ENCODE measurements at places on chromosomes 2 and 18. TPM values are rescaled to one million over a fixed set of nuclear protein-coding genes. Genes with fewer than 3 reads are reported as not detected.

GKN2 gene
- total RNA-seq = not detected

GRCh38 chr2:212958757-212959295, 192.6 kb downstream of the IKZF2 start:
- no peak for DNase-seq

ATP6V1B1 gene
- not detected for total RNA-seq

DNA sequence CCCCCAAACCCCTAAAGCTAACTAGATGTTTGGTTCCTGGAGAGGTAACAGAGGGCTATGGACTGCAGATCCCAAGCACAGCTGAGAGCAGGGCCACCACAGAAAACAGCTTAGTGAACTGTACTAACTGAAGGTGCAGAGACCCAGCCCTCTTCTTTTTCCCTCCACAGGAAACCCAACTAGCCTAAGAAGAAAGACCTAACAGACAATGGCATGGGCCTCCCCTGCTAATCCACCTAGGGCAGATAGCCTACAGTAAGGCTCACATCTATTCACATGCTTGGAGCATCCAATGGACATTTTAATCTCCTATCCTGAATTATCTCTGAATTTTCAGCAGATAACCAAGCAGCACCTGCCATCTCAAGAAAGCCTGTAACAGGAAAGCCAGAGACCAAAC, 8.8 kb upstream of the FECH start:
- DNase-seq = no peak

DNA sequence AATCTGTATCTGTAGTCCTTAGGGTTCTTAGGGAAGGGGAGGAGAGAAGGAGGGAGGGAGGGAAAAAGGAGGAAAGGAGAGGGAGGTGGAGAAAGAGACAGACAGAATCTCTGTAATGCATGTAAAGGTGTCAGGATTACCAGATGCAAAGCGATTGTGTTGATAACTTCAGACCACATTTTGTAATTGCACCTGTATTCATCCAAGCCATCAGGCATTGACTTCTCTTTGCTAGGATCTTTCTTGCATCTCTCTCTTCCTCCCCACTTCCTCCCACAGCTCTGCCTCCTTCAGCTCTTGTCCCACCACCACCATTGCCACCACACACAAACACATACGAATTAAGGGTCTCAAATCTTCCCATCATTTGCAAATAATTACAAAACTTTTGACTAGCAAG, 91.4 kb downstream of the AOX1 start:
- DNase-seq = no peak

PAIP2B gene
- total RNA-seq = 5.0 TPM

C2orf81 gene
- 0.48 TPM for total RNA-seq

DNA sequence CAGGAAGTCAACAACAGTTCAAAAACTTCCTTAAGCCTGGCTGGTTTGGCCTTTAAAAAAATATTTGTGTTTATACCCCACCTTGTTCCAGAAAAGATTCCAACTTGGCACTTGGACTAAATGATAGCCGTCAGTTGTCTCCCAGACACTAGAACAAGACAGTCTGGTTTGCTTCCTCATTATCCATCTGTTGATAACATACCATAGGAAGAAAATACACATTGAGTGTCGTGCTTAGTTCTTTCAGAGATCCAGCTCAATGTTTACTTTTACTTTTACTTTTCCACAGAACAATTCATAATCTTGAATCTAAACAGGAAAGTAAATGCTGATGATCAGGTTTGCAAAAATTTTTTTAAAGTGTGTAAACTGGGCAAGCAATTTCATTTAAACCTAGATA, 2.4 kb upstream of the VPS54 start:
- no peak for DNase-seq

GRCh38 chr2:222861411-222862105, 722 bp downstream of the ACSL3 start:
- DNase-seq = no peak

DNA sequence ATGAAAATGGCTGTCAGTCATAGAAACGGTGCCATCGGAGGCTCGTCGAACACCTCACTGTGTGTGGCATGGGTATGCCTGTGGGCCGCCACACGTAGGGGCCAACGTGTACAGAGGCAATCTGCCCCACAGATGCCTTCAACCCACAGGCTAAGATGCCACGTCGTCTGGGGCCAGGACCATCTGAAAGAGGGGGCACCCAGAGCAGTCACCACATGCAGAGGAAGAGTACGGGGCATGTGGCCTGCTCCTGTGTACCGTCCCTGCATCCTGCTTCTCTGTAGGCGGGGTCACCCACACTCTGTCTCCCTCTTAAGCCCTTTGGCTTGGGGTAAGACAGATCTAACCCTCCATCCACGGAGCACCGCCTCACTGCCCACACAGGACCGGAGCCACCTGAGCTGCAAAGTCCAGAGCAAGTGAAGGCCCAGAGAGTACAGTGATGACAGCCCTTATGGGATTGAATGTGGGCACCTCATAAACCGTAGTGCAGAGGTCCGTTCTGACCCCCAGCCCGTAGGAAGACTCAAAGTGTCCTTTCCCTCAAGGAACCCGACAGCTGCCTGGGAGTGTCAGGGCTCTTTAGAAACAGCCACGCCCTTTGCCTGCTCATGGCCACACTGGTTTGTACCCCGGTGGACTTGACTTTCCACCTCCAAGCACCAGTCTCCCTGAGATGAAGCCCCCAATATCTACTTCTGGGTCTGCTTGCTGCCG, 66.2 kb downstream of the TWIST2 start:
- no peak for DNase-seq

- no peak for DNase-seq
These were observed 323.7 kb downstream of the LPIN1 start for GRCh38 chr2:12070153-12070552.

- DNase-seq = no peak
These were observed 739.1 kb upstream of the ZEB2 start for GRCh38 chr2:145258903-145259579.

DNA sequence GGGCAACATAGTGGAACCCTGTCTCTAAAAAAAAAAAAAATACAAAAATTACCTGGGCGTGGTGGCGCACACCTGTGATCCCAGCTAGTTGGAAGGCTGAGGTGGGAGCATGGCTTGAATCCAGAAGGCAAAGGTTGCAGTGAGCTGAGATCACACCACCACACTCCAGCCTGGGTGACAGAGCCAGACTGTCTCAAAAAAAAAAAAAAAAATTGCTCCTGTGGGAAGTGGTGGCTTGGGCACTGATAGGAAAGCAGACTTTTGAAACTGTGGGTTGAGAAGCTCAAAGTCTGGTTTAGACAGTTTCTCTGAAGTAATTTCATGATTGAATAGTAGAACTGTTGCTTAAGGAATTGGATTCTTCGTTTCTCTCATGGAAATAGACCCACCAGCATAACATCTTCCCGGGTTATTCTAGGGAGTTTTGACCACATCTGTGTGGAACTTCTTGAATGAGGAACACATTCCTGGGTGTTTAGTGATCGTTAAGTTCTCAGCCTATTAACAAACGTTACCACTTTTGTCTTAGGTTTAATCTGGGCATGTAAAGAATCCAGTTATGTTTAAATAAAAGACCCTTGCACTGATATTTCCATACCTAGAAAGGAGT, 33.5 kb downstream of the GRHL1 start:
- DNase-seq = no peak

RNF149 gene
- 129 TPM for total RNA-seq

- DNase-seq = no peak
These were observed 57.6 kb downstream of the ATOH8 start for GRCh38 chr2:85811180-85812093.

- DNase-seq = no peak
These were observed 312.9 kb downstream of the CYP26B1 start for GRCh38 chr2:71834796-71835195.

MALL gene
- 6.7 TPM for total RNA-seq

DNA sequence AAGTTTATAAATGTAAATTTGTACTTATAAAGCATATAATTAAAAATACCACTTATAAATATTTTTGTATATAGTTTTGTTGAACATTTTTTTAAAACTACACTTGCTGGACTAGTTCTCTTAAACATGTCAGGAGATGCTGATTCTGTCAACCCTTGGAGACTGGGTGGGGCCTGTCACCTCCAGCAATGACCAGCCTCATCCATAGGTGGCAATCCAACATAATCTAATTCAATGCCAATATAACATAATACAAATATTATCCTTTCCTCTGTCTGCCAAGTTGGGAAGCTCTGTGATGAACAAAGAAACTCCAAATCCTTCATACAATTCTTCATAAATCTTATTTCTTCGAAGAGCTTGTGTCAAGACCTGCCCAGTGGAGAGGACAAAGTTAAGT, 140.4 kb downstream of the RBMS1 start:
- DNase-seq = no peak

DNA sequence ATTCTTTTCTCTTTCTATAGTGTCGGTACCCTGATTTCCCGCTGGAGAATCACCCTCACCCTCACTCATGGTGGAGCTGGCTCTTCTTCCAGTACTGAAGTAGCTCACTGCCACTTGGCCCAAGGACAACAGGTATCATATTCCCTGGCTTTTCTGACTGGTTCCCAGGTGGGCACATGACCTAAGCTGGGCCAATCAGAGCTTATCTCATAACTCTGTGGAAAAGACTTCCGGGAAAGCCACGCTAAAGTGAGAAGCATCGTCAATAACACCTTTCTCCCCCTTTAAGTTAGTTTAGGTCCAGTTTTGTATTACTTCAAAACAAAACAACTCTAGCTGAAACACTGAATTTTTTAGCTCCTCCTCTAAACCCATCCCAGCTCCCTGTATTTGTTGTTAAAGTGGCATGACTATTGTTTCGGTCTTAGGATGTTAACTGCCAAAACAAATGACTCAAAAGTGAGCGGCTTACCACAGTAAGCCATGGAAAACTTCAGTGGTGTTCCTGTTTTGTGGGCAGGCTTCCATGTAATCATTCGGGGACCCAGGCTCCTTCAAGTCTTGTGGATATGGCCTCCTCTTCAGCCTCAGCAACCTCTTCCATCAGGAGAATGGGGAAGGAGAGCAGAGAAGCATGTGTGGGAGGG, 137.4 kb upstream of the DLX2 start:
- DNase-seq = no peak

GULP1 gene
- total RNA-seq = 14.1 TPM

DNA sequence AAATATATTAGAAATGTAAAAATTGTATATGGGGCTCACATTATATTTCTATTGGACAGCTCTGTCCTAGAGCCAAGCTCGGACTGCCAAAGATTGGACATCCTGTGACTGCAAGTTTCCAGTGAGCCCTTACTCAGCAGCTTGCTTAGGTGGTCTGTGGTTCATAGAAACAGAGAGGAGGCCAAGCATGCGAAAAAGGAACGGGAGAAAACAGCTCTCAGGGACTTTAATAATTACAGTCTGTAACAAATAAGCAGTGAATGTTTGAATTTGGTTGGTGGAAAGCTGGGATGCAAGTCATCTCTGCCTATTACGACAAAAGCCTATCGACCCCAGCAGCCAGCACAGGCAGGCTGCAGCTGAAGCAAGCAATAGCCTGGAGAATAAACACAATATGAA, 35.6 kb downstream of the WIPF1 start:
- DNase-seq = no peak

GRCh38 chr2:172790404-172790803, 54.8 kb downstream of the RAPGEF4 start:
- DNase-seq = no peak

ASPRV1 gene
- 0.94 TPM for total RNA-seq

DNA sequence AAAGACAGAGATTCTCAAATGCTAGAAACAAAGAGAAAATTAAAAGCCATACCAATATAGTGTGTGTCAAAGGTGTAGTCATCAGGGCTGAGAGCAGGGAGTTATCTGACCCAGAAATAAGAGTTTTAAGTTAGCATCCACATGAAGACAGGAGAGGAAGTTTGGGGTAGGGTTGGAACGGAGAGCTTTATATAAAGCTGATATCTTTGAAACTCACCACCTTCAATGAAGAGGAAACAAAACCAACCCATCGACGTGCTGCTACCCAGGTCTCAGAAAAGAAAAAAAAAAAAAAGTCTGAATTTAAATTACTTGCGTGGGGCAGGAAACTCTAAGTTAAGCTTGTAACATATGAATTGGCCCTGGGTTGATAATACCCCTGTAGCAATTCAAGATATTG, 42.4 kb downstream of the ARL4C start:
- DNase-seq = no peak

GRCh38 chr2:31246184-31246852, 12.4 kb downstream of the EHD3 start:
- no peak for DNase-seq

DNA sequence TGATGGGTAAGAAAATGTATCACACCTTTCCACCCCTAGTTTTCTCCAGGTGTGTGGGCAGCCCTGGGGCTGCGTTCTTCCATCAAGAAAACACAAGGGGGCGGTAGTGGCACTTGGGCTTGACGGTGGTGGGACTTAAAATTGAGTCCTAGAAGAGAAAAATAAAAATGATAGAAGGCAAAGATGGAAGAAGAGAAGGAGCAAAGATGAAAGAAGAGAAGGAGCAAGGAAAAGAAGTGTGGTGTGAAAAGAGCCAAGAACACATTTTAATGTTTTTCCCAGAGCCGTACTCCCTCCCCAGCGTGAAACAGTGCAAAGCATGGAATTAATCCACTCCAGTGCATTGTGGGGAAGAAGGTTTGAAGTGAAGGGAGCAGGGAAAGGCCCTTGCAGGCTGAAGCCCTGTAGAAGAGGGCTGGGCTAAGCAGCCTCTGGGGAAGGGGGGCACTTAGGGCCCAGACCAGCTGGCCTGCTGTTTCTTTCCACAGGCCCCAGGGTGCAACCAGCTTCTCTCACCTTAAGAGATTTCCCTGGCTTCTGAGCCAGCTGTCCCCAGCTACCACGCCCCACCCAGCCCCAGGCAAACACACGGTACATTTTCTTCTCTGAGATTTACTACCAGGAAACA, 256.8 kb downstream of the RNF152 start:
- no peak for DNase-seq

TUBB6 gene
- 921 TPM for total RNA-seq

EVA1A gene
- total RNA-seq = not detected

- no peak for DNase-seq
These were observed 122.9 kb downstream of the COPS8 start for GRCh38 chr2:237208373-237209260.

- DNase-seq = no peak
These were observed 300.3 kb downstream of the AGPS start for GRCh38 chr2:177692783-177693269.

DNA sequence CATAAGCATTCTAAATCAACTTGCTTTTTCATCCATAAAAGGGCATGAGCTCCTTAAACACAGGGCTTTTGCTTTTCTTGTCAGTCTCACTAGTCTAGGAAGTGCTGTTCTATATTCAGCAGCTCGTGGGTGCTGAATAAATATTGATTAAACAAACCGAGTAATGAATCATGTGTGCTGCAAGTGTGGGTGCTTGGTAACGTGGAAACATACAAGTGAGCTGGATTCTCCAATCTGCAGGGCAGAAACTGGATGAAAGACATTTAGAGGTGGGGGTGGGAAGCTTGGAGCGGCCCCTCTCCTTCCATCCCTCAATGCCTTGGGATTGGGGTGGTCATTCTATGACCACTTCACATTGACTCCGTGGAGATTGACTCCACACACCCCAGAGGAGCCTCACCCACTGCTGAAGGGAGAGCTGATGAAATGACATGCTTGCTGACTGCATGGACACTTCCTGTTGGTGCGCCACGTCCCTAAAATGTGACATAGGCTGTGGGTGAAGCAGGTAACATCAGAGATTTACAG, 114.6 kb downstream of the DOCK10 start:
- DNase-seq = no peak
